Right renal pelvis (tissue), 4 donors: ENCODE measurements at places on chromosomes 2 and 18. TPM values are rescaled to one million over a fixed set of nuclear protein-coding genes. Genes with fewer than 3 reads are reported as not detected.

The UGT1A4 gene
- polyA plus RNA-seq = 0.03 TPM

The TRMT61B gene
- polyA plus RNA-seq = 26.0 TPM

The CDCA7 gene
- polyA plus RNA-seq = 40.1 TPM

DNA sequence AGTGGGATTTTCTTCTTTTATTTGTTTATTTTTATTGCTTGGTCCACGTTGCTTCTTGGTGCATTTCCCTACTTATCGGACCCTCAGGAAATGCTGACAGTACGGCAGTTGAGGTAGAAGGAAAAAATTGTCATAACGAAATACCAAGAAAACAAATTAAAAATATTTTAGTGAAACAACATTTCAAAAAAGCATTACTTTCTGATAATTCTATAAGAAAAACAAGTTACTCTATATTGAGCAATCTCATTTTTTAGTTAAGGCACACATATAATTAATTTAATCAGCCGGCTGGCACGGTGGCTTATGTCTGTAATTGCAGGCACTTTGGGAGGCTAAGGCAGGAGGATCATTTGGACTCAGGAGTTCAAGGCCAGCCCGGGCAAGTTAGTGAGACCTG lies 102.1 kb downstream of the SH3YL1 start:
- DNase-seq = no peak

DNA sequence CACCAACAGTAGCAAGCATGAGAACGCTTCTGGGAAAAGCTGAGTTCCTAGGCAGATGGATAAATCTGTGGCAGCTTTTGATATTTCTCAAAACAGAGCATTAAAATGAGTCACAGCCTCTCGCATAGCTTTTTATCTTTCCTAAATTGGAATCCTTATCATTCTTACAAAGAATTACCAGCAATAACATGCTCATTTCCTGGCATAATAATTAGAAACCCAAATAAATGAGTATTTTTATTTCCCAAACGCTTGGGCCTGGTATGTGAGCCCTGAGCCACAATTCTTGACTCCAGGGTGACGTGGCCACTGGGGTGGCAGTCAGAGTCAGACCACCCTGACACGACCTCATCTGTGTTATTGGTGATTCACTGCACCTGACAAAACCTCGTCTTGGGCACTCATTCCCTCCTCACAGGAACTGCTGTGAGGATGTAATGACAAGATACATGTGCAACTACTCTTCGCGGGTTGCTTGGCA lies 210.7 kb downstream of the ARL4C start:
- DNase-seq = no peak
